ENCODE measurements at places on chromosomes 13 and 19. TPM values are rescaled to one million over a fixed set of nuclear protein-coding genes. Genes with fewer than 3 reads are reported as not detected.

LGALS4 gene
- total RNA-seq, result not detected

PDE4A gene
- 10.0 TPM for total RNA-seq

KRTDAP gene
- not detected for total RNA-seq

SLC39A3 gene
- total RNA-seq, result 28.0 TPM

LRG1 gene
- total RNA-seq, result 0.31 TPM

DENND1C gene
- total RNA-seq, result not detected

CEACAM1 gene
- total RNA-seq, result 2.1 TPM

SULT2A1 gene
- total RNA-seq, result not detected

SSC5D gene
- total RNA-seq, result 1.3 TPM

FAM83E gene
- total RNA-seq, result 3.5 TPM

PNMA8A gene
- total RNA-seq, result 0.16 TPM

TRAPPC6A gene
- 12.6 TPM for total RNA-seq

FAM124A gene
- 9.9 TPM for total RNA-seq

NEK5 gene
- 0.18 TPM for total RNA-seq

KLF12 gene
- total RNA-seq, result 26.0 TPM

DLEU7 gene
- not detected for total RNA-seq

TEX101 gene
- not detected for total RNA-seq

HPN gene
- 0.23 TPM for total RNA-seq

IRS2 gene
- total RNA-seq, result 4.4 TPM

PSPN gene
- total RNA-seq, result 1.2 TPM

GFY gene
- total RNA-seq, result not detected

SMIM44 gene
- not detected for total RNA-seq

PINLYP gene
- 2.6 TPM for total RNA-seq

TPTE2 gene
- total RNA-seq, result not detected

HNRNPA1L2 gene
- 12.4 TPM for total RNA-seq

IGFL1 gene
- total RNA-seq, result not detected

CRLF1 gene
- total RNA-seq, result not detected

PALM gene
- total RNA-seq, result 24.2 TPM

URAD gene
- total RNA-seq, result not detected

C19orf33 gene
- 4.3 TPM for total RNA-seq

JSRP1 gene
- not detected for total RNA-seq

MBNL2 gene
- total RNA-seq, result 76.5 TPM

TSKS gene
- total RNA-seq, result not detected

CBLC gene
- total RNA-seq, result not detected

CACNA1A gene
- 0.38 TPM for total RNA-seq

PHLDB3 gene
- 12.0 TPM for total RNA-seq

KL gene
- 0.12 TPM for total RNA-seq

HIPK4 gene
- total RNA-seq, result not detected

KLK14 gene
- not detected for total RNA-seq

TLE2 gene
- total RNA-seq, result 38.8 TPM

GJB6 gene
- not detected for total RNA-seq

ICAM5 gene
- not detected for total RNA-seq

ZNF729 gene
- not detected for total RNA-seq

KCNN4 gene
- 0.35 TPM for total RNA-seq

CEACAM4 gene
- total RNA-seq, result not detected

FGF22 gene
- not detected for total RNA-seq

SYT5 gene
- 0.42 TPM for total RNA-seq

LSR gene
- total RNA-seq, result 1.0 TPM

ASF1B gene
- 39.1 TPM for total RNA-seq

TUBB4A gene
- total RNA-seq, result not detected

CRB3 gene
- total RNA-seq, result not detected

DMKN gene
- not detected for total RNA-seq

C19orf81 gene
- 1.1 TPM for total RNA-seq

APOE gene
- 1.5 TPM for total RNA-seq

ALOX5AP gene
- total RNA-seq, result not detected
